Hypothalamus (tissue), 51 donors: ENCODE measurements at places on chromosomes 11 and 22.

DNA sequence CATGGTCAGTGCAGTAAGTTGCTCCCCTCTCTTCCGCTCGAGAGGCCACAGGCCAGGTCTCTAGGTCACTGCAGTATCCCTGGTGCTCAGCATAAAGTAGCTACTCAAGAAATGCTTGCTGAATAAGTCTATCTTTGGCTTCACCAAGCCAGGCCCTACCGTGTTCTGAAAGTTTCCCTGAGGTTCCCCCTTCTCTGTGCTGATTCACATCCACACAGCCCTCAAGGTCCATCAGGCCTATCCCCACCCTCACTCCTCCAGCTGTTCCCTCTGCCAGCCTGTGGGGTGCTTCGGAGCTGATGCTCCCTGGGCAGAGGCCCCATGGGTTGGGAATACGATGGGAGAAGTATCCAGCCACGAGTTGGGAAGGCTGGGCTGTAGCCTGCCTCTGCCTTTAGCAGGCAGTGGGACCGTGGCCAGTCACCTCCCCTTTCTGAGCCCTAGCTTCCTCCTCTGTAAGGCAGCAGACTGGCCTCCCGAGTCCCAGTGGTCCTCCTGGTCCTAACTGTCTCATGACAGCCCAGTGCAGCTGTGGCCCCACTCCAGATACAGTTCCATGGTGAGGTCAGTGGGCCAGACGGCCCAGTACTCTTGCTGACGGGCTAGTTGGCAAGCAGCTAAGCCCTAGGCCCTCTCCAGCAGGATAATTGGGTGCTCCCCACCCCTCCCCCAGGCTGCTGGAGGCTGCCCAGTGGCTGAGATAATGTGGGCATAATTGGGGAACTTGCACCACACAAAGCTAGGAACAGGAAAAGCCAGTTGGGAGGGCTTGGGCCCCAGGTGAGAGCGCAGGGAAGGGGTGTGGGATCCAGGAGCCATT lies 48.2 kb downstream of the NECTIN1 start:
- DNase-seq: no peak

GRCh38 chr22:26671317-26672059 lies 14.1 kb downstream of the MIAT start:
- no peak for DNase-seq

GRCh38 chr11:92410526-92410925 lies 185.9 kb downstream of the FAT3 start:
- no peak for DNase-seq

GRCh38 chr11:111148953-111149352 lies 96.6 kb upstream of the POU2AF2 start:
- DNase-seq: no peak

DNA sequence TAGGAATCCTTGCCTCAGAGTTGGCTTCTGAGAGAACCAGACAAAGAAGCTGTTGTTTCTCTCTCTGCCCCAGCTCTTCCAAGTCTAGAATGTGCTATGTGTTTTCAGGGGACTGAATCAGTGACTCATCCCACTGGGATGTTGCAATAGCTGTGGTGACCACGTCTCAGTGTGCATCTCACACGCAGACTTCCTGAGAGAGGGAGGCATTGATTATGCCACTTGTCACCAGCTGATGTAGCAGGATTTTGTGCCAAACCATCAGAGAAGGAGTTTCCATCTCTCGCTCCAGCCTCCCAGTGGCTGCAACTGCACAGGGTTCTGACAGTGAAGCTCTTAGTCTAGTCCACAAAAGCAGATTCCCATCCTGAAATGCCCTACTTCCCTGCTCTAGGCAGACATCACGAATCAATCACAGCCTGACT lies 455.8 kb downstream of the MIAT start:
- DNase-seq: no peak

DNA sequence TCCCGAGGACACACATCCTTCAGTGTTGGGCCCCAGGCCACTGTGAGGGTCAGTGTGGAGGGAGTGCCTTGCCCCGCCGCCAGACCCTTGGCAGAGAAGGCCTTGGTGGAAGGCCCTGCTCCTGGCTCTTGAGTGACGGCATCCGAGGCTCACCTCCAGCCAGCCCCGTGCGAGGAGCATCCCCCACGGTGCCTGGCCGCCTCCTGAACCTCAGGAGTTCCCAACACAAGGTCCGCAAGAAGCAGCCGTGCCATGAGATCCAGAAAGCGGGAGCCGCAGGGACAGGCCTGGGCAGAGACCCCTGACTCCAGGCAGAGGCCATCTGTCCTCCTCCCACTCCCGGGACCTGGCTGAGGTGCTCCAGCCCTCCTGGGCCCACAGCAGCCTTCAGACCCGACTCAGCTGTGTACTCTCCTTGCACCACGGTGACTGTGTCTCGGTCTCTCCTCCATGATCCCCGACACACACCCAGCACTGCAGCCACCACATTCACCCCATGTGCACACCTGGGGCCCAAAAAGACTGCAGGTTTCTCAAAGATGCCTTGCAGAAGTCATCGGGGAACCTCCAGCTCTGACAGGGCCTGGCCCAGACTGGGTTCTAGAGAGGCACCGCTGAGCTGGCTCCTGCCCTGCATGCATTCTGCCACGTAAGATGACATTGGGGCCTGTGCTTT lies 870.2 kb downstream of the BRD1 start:
- DNase-seq: no peak

GRCh38 chr11:38819981-38820380 lies 2221.9 kb upstream of the RAG2 start:
- DNase-seq: no peak

DNA sequence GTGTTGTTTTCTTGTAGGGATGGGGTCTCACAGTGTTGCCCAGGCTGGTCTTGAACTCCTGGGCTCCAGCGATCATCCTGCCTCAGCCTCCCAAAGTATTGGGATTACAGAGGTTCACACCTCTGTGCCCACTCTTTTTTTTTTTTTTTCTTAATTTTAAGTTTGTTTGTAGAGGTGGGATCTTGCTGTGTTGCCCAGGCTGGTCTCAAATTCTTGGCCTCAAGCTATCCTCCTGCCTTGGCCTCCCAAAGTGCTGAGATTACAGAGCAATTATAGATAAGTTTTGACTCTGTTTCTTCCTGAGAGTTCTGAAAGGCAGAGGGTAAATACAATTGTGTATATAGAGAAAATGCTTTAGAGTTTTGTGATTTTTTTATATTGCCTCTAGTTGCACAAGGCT lies 160.4 kb downstream of the TEAD1 start:
- DNase-seq: no peak

GRCh38 chr11:34160049-34160721 lies 54.8 kb downstream of the NAT10 start:
- DNase-seq: no peak

- DNase-seq: no peak
Measured at GRCh38 chr22:40240160-40240559, 62.4 kb downstream of the TNRC6B start.

DNA sequence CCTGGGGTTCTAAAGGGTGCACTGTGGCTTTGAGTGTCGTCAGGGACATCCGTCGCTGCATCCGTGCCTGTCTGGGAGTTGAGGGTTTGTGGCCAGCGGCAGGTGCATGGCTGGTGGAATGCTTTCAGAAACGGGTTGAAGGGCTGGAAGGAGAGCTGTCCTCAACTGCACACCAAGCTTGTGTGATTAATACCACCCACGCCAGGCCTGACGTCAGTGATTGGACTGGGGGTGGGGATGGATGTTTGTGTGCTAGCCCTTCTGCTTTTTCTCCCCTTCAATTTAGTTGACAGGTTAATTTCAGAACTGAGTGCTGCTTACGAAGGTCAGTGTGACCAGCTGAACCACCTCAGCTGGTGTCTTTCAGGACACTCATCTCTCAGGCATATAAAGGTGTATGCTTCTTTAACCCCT lies 3.2 kb upstream of the GAB2 start:
- DNase-seq: no peak

DNA sequence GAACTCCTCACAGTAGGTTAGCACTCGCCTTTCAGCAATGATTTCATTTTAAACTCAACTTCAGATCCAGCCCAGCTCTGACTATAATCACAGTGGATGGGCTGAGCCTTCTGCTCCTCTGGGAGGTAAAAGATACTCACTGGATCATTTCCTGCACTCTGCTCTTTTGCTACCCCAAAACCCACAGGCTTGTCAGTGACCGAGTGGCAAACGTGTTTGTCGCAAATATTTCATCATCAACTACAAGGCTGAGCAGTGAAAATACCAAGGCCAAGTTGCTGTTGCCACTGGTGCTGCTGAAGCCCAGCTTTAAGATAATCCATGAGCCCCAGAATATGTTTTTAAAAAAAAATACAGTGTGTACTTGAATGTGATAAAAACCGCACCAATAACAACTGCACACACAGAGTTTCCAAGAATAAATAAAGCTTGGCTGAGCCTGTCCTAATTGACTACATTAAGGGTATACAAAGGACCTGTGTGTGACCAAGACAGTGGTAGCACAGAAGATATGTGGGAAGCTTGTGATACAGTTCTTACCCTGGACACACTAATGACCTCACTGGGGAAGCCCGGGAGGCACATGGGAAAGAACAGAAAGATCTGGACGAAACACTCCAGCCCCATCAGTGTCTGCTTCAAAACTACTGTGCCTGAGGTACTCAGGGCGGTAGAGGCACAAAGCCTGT lies 41.3 kb downstream of the ABTB2 start:
- no peak for DNase-seq

GRCh38 chr22:40572976-40573375 lies 63.5 kb downstream of the MRTFA start:
- no peak for DNase-seq

DNA sequence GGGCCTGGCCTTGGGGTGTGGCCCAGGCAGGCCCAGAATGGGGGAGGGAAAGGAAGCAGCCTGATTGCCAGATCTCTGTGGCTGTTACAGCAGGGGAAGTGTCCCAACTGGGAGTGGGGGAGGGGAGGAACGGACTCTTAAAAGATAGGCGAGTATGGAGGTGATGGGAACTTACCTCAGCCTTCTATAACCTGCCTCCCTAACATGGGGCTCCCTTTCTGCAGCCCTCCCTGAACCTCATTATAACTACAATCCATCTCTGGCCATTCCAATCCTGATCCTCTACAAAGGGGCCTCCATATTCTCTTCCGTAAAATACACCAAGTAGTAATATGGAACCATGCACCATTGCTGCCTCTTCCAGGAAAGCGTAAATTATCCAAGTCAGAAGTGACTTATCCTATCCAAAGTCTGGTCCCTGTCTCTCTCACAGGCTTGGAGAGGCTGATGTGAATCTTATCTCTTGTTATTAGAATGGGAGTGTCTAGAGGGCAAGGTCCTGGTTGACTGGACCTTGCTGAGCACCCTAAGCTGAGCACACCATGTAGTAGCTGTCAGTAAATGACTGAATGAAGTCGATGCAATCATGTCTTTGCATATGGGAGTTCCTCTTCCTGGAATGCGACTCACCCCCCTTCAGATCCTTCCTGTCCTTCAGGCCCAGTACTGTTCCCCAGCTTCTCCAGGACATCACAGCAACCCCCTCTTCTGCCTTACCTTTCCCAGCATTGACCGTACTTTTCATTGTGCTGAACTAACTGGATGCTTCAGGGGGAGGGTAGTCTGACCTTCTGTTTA lies 5.9 kb downstream of the RHOG start:
- no peak for DNase-seq

GRCh38 chr11:898143-898511 lies 12.5 kb downstream of the CHID1 start:
- no peak for DNase-seq

DNA sequence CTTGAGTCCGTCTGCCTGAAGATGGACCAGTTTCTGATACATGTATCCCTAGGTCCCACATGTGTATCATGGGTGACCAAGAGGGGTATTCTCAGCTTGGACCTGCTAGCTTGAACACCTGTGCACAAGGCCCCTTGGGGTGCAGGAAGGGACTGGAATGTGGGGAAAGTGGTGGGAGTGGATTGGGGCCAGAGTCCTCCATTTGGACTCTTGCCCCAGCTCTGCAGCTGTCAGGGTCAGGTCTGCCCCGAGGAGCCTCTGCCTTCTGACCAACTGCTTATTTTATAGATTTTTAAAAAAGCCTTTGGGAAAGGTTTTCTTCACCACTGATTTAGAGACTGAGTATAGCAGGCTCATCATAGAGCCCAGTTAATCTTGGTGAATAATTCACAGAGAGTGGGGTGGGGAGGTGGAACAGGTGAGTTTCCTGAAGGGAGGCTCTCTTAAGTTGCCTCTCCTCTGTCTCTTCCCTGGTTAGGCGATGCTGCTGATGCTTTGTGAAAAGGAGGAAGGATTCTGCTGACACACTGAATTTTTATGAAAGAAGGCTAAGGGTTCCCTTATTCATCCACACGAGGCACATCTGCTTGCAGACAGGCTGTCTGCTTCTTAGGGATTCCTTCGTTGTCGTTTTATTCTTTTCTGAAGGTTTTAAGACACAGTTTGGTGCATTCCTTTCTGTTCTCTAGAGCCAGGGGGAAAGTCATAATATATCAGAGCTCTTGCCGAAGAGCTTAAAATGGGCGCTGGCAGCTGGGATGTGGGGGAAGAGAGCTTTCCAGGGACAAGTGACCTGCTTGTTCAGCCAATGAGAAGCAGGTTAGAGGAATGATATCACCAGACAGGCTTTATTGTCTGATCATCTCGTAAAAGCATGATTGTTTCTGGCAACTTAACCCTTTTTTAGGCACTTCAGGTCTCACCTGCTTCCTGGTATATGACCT lies 19.9 kb downstream of the TRIM44 start:
- DNase-seq: no peak

DNA sequence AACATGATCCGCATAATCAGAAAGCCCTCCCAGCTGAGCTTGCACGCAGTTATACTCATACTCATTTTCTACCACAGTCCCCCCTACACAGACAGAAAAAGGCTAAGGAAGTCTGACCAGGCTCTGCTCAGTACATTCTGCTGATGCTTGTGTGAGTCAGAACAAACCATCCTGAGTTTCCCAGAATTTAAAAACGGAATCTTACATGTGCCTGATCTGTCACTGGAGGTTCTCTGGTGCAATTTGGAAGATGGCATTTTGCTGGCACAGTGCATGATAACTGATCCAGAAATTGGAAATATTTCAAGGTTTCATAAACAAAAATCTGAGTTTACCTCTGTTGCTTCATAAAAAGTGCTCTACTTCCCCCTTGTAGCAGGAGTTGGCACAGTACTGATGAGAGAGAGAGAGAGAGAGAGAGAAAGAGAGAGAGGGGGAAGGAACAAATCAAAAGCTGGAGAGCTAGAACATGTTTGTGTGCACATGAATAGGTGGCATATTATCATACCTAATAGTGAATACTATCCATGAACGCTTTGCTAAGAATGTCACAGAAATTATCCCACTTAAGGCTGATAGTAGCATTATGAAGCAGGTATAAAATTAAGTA lies 1085.3 kb downstream of the DLG2 start:
- no peak for DNase-seq

DNA sequence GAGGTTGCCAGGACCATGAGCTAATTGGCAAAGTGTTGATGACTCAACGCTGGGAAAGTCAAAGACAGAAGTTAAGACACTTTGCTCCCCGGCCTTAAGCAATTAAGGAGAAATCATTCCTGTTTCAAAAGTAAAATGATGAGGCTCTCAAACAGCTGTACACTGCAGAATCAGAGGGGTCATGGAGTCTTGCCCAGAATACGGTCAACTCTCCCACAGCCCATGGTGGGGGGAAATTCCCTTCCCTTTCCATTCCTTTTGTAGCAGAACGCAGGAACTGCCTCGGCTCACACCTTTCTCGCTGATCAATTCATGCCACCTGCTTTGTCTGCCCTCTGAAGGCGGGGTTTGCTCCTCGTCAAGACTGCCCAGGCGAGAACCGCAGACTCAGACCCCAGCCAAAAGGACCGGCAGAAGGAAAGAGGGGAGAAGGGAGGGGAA lies 52.8 kb downstream of the MN1 start:
- DNase-seq: no peak
